ENCODE measurements at places on chromosomes 16 and 17. TPM values are rescaled to one million over a fixed set of nuclear protein-coding genes. Genes with fewer than 3 reads are reported as not detected.

CASKIN2 gene
- 25.2 TPM for total RNA-seq

GABARAP gene
- 116 TPM for total RNA-seq

KRTAP3-2 gene
- not detected for total RNA-seq

DHODH gene
- total RNA-seq: 5.1 TPM

PLLP gene
- total RNA-seq: 1.6 TPM

CCDC200 gene
- not detected for total RNA-seq

PRR35 gene
- total RNA-seq: not detected

CLDN9 gene
- not detected for total RNA-seq

TSR3 gene
- total RNA-seq: 52.1 TPM

CTRB2 gene
- not detected for total RNA-seq

AANAT gene
- not detected for total RNA-seq

TLCD3B gene
- total RNA-seq: 0.16 TPM

FAHD1 gene
- 124 TPM for total RNA-seq

TCF25 gene
- total RNA-seq: 197 TPM

CCL4 gene
- not detected for total RNA-seq

MON1B gene
- total RNA-seq: 8.7 TPM

PLD6 gene
- 1.3 TPM for total RNA-seq

SLC5A10 gene
- total RNA-seq: under 0.01 TPM

IRX5 gene
- total RNA-seq: 0.16 TPM

CBFB gene
- total RNA-seq: 113 TPM

CHST5 gene
- 0.19 TPM for total RNA-seq

UMOD gene
- not detected for total RNA-seq

SLC5A11 gene
- not detected for total RNA-seq

SDK2 gene
- total RNA-seq: not detected

KRT33A gene
- total RNA-seq: not detected

ABCA10 gene
- total RNA-seq: 0.65 TPM

MYO15B gene
- 6.0 TPM for total RNA-seq

PRR15L gene
- total RNA-seq: not detected

FAAP100 gene
- total RNA-seq: 27.3 TPM

TMED6 gene
- total RNA-seq: 0.16 TPM

DPEP2 gene
- 1.4 TPM for total RNA-seq

BOLA2 gene
- total RNA-seq: 42.7 TPM

CD300H gene
- total RNA-seq: not detected

PRSS8 gene
- total RNA-seq: not detected

SSTR5 gene
- total RNA-seq: 0.50 TPM

SCGB1C2 gene
- total RNA-seq: not detected

RAP1GAP2 gene
- 1.3 TPM for total RNA-seq

SLC6A2 gene
- 0.38 TPM for total RNA-seq

CRISPLD2 gene
- total RNA-seq: 0.65 TPM

CPNE7 gene
- 3.6 TPM for total RNA-seq

ACSM2A gene
- total RNA-seq: 0.16 TPM

SLC38A8 gene
- not detected for total RNA-seq

OMG gene
- 6.0 TPM for total RNA-seq

CPHXL gene
- not detected for total RNA-seq

TP53TG3C gene
- not detected for total RNA-seq

GAST gene
- not detected for total RNA-seq

RNF222 gene
- total RNA-seq: not detected

PRSS53 gene
- 0.81 TPM for total RNA-seq

HOXB4 gene
- total RNA-seq: 2.3 TPM

DNAI2 gene
- not detected for total RNA-seq

KRTAP3-1 gene
- not detected for total RNA-seq

MRPL45 gene
- total RNA-seq: 30.1 TPM

ZNF768 gene
- total RNA-seq: 13.2 TPM

KRTAP4-6 gene
- not detected for total RNA-seq

Measured in bladder microvascular endothelial cell (primary cell).